ENCODE measurements at places on chromosomes 16 and 17.
A peak's percentile ranks its signal among the peaks of the same experiment; 100 is the strongest.

DNA sequence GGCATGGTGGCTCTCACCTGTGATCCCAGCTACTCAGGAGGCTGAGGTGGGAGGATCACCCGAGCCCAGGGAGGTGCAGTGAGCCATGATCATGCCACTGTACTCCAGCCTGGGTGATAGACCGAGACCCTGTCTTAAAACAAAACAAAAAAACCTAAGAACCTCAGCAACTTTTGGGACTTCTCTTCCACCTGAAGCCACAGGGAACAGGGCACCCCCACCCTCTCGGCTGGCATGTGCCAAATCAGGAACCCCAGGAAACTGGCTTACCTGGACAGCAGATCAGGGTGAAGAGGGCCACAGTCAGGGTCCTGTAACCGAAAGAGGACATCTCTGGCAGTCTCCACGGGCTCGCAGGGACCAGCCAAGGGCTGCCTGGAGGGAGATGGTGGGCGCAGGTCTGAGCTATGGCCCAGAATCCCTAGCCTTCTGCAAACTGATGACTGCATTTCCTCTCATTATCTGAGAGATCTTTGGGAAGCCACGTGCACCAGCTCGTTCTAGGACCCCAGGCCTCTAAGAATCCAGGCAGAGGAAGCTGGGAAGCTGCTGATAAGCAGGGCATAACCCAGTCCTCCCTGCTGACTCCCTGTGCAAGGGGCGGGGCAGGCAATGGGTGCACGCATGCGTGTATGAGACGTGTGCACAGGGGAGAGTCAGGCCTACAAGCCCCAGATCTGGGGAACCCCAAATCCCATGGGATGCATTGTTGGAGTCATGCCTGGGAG, 8.4 kb downstream of the PRR29 start:
- DNase-seq = no peak

GRCh38 chr16:67673712-67674580, 7.3 kb downstream of the C16orf86 start:
- no peak for DNase-seq

- DNase-seq = no peak
Observed at GRCh38 chr16:71345031-71345430, 13.5 kb upstream of the CALB2 start.

GRCh38 chr16:72501739-72502593, 330.0 kb upstream of the PMFBP1 start:
- peak; percentile 20 for DNase-seq

DNA sequence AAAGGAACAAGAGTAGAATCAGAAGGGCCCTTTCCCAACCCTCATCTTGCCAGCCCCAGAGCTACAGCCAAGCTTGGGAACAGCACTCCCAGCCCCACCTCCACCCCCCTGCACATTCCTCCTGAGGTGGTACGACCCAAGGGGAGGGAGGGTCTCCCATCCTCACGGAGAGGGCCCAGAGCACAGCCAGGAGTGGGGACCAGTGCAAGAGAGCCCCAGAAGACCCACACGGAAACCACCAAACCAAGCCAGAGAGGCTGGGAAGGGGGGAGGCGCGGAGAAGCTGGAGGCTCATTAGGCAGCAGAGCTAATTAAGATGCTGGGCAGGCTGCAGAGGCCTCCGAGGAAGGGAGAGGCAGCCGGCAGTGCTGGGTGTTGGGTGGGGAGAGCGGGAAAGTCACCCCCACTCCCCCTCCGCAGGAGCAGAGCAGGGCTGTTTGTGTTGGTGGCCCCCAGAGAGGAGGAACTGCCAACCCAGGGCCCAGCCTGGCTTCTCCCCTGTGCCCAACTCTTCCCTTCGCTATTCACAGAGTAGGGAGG, 2.4 kb downstream of the CACNB1 start:
- DNase-seq = no peak

GRCh38 chr17:41907185-41907556, 11.6 kb downstream of the ACLY start:
- no peak for DNase-seq

DNA sequence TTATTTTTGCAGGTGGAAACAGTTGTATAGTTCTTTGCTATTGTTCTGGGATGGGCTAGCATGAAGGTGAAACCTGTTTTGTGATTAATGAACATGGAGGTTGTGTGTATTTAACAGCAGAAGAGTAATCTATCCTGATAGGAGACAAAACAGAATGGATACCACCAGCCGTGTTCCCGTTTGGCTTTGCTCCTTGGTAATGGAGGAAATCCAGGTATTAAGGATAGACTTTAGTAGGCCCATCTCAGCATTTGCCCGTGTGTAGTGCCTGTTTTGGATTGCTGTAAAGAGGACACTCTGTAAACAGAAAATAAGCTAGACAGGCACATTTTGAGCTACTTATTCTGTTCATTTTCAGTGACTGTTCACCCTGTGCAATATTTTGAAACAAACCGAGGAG, 215.1 kb downstream of the RBFOX1 start:
- no peak for DNase-seq

GRCh38 chr17:13996748-13997147, 72.6 kb upstream of the COX10 start:
- no peak for DNase-seq

GRCh38 chr16:10171221-10171620, 11.0 kb downstream of the GRIN2A start:
- DNase-seq = no peak

- no peak for DNase-seq
Observed at GRCh38 chr17:6476810-6477179, 32.5 kb downstream of the PIMREG start.

GRCh38 chr16:64693946-64694345, 427.9 kb downstream of the CDH11 start:
- no peak for DNase-seq

- no peak for DNase-seq
Observed at GRCh38 chr16:49659356-49659755, 196.6 kb downstream of the ZNF423 start.

- DNase-seq = no peak
Observed at GRCh38 chr16:85327731-85328675, 215.7 kb upstream of the CIBAR2 start.

- peak; percentile 60 for DNase-seq
Observed at GRCh38 chr17:50919321-50920040, 53.3 kb upstream of the TOB1 start.

DNA sequence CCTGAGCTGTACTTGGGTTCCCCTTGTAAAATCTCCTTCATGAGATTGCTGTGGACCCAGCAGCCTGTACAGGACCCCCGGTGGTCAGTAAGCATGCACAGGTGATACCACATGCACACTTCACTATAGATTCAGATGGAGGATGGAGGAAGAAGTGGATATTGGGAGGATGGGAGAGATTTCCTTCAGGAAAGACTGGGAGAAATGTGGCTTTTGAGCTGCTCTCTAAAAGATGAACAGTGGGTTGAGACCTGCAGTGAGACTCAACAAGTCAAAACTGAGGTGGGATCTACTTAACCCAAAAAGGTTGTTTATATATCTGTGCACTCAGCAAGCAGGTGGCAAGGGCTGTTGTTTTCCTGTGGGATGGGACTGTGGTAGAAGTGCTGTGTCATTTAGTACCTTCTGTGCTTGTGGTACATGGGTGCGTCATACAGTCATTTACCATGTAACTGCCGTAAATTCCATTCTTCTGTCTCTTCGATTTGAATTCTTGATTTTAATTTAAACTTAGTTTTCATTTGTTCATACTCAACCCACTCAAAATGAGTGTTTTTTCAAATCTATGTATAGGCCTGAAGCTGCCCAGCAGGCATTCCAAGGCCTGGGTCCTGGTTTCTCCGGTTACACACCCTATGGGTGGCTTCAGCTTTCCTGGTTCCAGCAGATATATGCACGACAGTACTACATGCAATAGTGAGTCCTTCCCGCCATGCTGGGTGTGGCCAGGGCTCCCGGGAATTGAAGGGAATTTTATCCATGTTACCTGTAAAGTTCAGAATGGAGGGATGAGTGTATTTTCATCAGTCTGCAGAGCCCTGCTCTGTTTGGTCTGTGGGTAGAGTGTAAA, 6.9 kb downstream of the HERPUD1 start:
- DNase-seq = no peak

DNA sequence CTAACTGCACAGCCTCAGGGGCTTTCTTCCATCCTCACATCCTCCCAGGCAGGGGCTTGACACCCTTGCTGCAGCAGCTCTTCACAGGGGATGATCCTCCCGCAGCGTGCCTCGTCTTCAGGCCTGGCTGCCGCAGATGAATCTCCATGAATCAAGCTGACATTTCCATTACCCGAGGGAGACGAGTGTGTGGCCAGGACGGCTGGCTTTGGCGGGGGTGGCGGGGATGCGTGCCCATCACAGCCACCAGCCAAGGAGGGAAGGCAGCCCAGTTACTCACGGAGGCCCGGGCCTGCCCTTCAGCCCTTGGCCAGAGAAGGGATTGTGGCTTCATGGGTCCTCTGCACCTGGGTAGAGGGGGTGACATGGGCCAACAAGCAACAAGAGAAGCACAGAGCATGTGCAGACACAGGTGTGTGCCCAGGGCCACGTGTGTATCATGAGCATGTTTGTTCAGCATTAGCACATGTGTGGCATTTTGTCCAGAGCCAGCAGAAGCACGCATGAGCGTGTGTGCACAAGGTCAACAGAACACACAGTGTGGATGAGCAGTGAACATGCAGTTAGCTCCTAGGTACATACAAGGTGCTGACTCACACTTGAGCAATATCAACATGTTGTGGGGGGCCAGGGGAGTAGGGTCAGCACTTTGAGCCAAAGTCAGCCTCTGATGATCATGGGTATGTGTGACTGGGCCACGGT, 236.4 kb downstream of the KATNIP start:
- no peak for DNase-seq

- DNase-seq = no peak
Observed at GRCh38 chr17:7146115-7146514, 31.5 kb upstream of the ASGR2 start.

DNA sequence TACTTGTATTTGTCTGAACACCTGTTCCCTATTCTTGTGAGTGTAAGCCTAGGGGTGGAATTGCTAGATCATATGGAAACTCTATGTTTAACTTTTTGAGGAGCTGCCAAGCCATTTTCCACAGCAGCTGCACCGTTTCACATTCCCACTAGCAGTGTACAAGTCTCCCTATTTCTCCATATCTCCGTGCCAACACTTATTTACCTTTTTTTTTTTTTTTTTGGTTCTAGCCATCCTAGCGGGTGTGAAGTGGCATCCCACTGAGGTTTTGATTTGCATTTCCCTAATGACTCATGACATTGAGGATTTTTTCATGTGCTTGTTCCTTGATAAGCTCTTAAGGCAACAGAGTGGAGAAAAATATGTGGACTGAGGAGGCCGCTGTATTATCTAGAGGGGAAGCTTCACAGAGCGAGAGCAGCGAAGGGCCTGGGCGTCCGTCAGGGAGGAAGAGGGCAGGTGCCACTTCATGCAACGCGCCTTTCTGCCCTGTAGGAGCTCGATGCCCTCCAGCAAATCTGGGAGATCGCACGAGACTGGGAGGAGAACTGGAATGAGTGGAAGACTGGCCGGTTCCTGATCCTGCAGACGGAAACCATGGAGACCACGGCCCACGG, 50.0 kb downstream of the DNAH2 start:
- no peak for DNase-seq

DNA sequence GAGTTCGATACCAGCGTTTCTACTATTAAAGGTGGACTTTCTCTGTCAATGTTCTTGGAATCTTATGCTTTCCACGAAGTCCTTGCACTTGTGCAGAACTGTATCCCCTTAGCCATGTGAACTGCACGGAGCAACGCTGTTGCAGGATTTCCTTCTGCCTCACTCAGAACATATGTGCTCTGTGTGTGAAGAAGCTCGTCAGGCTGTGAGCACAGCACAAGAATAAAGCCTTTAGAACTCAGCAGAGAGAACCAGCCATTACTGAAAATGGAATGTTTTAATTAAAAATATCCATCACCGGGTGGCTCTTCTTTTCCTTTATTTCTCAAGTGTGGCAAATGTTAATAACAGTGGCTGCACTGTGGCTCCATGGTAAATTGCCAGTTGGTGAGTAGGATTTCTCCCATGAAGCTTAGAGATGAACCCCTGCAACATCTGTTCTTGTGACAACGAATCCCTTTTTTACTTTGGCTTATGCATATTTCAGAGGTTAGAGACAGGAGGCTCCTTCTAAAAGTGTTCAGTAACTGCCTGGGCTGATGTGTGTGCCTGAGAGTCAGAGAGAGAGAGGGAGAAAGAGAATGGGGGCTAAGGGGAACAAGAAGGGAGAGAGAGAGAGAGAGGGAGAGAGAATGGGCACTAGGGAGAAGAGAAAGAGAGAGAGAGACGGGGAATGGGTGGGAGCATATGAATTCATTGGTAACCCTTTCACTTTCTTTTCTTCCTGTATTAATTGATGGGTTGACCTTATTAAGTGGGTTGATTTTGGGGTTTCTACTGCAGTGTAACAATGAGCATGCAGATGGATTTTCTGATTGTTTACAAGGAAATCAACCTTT, 50.0 kb downstream of the RPTOR start:
- DNase-seq = no peak

DNA sequence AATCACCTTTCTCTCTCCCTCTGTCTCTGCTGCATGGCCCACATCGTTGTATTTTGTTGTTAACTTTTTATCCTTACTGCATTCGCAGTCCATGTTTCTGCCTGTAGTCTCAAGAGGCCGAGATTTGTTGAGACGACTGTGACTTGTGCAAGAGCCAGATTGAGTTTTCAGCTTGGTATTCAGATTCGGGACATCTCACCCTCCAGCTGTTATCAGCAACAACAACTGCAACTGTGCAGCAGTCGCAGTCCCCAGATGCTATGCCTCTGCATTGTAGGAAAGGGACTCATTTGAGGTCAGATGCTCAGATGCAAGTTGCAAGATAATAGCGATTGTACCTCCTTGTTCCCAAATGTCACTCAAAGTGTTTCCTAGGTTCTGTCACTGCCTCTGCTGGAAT, 209.0 kb downstream of the SNX29 start:
- no peak for DNase-seq

DNA sequence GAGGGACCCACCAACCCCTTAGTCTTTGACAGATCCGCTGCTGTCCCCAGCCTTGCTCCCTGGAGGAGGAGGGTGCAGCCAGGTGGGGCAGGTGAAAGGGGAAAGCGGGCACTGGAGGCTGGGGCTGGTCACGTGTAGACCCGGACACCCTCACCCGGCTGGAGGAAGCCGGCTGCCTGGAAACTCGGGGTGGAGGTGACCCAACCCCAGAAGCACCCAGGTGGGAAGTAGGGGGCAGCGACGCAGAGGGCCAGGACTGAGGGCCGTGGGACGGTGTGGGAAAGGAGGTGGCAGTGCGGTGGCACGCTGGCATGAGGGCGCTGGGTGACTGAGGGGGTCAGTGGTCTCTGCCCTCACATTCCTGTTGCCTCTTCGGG, 2.7 kb downstream of the TRAF7 start:
- no peak for DNase-seq

DNA sequence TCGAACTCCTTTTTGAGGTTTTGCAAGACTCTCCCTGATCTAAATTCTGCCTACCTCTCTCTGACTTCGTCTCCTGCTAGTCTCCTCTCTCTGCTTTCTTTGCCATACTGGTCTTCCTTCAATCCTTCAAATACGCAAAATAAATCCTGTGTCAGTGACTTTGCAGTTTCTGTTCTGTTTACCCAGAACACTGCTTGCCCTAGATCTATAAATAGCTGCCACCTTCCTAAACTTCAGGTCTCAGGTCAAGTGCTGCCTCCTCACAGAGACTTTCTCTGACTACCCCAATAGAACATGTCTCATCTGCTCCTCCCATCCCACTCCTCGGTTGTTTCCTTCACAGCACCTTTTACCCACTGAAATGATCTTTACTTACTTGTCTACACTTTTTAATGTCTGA, 78.9 kb downstream of the TRIM37 start:
- no peak for DNase-seq
